ENCODE measurements at places on chromosomes 1 and 21.

- DNase-seq, result no peak
These were observed 5.9 kb downstream of the FOXD2 start for GRCh38 chr1:47443530-47444296.

GRCh38 chr1:198337886-198338285 is 181.1 kb downstream of the NEK7 start:
- DNase-seq, result no peak

GRCh38 chr1:210232511-210233215 is at the start of gene SERTAD4:
TSS of gene SERTAD4 (plus strand) at chr1:210232796. CDS start at chr1:210237961, 5,165 bp downstream.
- no peak for DNase-seq

GRCh38 chr1:243351337-243351736 is 95.5 kb downstream of the SDCCAG8 start:
- DNase-seq, result no peak

DNA sequence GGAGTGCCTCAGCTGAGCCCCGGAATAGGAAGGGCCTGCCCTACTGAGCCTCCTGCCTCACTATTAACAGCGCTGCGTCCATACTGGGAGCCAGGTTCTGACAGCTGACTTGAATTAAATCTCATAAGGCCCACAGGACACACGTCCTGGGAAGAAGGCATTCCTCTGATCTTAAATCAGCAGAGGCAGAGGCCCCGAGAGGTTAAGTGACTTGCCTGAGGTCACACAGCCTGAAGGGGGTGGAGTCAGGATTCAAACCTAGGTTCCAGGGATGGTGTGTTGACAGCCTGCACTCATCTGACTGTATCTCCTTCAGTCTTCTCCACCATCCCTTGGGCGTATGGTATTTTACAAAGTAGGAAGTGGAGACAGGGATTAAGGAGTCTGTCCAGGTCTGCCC is 79.8 kb downstream of the AJAP1 start:
- DNase-seq, result no peak

Measured in activated naive CD4-positive, alpha-beta T cell (primary cell).